ENCODE measurements at places on chromosomes 6 and 20.

- peak; percentile 25 for DNase-seq
These were observed 49.4 kb downstream of the ERMARD start for GRCh38 chr6:169800668-169801395.

DNA sequence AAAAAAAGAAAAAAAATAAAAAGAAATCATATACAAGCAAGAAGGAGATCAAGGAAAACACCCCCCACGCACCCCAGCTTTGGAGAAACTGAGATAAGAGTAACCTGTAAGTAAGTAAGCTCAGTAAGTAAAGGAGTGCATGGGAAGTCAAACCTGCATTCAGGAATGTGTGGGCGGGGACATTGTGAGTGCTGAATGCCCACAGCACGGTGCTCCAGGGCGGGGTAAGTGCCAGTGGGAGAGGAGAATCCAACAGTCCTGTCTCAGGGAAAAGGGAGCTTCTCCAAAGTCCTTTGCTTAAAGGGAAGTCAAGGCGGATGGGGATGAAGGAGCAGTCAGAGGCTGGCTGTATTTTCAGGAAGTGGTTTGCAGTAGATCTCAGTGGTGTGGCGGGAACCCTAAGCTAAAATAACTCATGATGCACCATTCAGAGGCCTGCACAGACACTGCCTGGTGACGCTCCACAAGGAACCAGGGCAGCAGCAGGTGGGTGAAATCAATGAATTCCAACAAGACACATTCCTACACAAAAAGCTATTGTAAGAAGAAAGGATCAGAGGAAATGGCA, 368.0 kb downstream of the QKI start:
- DNase-seq, result no peak

DNA sequence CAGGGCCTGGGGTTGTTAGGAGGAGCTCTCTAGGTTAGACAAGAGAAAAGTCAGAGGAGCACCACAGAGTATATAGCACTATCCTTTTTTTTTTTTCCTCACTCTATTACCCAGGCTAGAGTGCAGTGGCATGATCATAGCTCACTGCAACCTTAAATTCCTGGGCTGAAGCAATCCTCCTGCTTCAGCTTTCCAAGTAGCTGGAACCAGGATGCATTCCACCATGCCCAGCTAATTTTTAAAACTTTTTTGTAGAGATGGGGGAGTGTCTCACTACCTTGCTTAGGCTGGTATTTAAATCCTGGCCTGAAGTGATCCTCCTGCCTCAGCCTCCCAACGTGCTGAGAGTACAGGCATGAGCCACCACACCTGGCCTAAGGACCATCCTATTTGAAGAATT, 19.3 kb upstream of the AKIRIN2 start:
- no peak for DNase-seq

GRCh38 chr20:48329031-48329615, 498.7 kb downstream of the PREX1 start:
- DNase-seq, result no peak

- DNase-seq, result no peak
These were observed 315.8 kb upstream of the SOX4 start for GRCh38 chr6:21277601-21278374.

- no peak for DNase-seq
These were observed 85.8 kb downstream of the CD164 start for GRCh38 chr6:109296452-109296851.

DNA sequence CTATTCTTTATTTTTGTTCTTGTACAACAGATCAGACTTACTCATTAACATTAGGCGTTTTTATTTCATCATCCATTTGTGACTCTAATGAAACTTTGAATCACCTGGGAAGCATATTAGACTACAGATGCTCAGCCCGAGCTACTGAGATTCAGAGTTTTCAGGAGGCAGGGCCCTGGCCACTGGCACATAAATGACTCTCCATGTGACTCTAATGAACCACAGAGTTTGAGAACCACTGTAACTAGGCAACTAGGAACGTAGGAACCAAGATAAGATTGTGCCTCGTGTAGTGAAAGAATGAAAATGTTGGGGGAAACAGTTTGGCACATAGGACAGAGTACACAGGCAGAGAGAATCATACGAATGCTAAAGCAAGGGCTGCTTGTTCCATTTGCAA, 405.9 kb upstream of the BTBD3 start:
- DNase-seq, result no peak

- DNase-seq, result no peak
These were observed 29.1 kb upstream of the CLDN20 start for GRCh38 chr6:155234687-155235086.

- no peak for DNase-seq
These were observed 10.0 kb upstream of the ARMC2 start for GRCh38 chr6:108838101-108838717.

- no peak for DNase-seq
These were observed 60.4 kb downstream of the COL19A1 start for GRCh38 chr6:69926745-69927144.

- no peak for DNase-seq
These were observed 491.4 kb upstream of the RNF217 start for GRCh38 chr6:124470803-124471202.

- DNase-seq, result no peak
These were observed 29.9 kb downstream of the ABHD12 start for GRCh38 chr20:25360631-25361286.

- no peak for DNase-seq
These were observed 687 bp downstream of the SLC35A1 start for GRCh38 chr6:87473419-87473903.

GRCh38 chr6:9532621-9533557, 882.0 kb downstream of the TFAP2A start:
- no peak for DNase-seq

- no peak for DNase-seq
These were observed 427.2 kb upstream of the AGPAT4 start for GRCh38 chr6:161701056-161701455.

DNA sequence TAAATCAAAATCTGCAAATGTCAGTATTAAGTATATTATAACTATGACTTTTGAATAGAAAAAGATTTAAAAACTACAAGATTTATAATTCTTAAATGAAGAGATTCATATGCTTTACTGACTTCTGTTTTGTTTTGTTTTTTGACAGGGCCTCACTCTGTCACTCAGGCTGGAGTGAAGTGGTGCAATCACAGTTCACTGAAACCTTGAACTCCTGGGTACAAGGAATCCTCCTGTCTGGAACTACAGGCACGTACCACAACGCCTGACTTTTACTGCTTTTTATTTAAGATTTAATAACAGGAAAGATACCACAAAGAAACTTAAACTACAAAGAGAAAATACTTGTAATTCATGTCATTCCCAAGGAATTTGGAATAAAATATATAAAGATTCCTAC, 940.2 kb upstream of the CITED2 start:
- no peak for DNase-seq

DNA sequence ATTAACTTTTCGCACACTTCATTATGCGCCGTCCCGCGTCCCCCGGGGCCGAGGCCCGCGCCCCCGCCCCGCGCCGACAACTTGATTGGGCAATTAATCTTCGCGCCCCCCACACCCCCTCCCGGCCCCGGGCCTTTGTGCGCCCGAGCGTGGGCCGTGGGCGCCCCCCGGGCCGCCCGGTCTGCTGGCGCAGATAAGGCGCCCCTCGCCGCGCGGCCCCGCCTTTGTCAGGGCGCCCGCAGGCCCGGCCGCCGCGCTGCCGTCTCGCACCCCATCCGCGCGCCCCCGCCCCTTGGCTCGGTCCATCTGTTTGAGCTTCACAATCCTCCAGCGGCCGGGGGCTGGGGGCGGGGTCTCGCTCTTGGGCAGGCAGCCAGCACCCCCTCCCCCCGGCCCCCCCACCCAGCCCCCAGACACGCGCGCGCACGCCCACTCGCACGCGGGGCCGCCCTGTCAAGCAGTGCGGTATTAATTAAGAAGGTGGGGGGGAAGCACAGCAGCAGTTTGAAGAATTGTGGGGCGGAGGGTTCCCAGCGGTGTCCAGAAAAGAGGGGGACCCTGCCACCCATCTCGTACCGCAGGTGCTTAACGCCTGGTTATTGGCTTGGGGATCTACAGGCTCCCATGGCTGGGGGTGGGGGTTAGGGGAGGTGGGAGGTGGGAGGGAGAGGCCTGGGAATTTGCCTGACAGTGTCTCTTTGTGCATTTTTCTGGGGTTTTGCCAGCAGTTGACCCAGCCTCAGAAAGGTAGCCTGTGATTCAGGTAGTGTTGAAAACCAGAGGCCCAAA, 34.6 kb upstream of the SCRT2 start:
- DNase-seq, result peak; percentile 7

GRCh38 chr6:166849749-166850183, 106.6 kb downstream of the RNASET2 start:
- no peak for DNase-seq

DNA sequence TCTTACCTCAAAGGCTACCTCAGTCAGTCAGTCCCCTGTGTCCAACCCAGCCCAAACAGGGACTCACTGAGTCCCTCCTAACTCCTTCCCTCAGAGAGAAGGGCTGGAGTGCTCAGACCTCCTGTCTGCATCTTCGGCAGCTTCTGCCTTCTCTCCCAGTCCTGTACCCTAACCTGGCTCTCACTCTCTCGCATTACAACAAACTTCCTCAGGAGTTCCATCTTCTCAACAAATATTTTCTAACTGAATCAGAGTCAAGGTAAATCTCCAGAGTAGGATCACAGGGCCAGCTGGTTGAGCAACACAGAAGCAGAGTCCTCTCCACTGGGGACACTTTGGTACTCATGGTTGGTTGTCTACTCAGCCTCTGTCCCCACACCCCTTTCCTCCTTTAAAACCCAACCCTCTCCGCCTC, 92.3 kb downstream of the MRPL14 start:
- DNase-seq, result no peak

DNA sequence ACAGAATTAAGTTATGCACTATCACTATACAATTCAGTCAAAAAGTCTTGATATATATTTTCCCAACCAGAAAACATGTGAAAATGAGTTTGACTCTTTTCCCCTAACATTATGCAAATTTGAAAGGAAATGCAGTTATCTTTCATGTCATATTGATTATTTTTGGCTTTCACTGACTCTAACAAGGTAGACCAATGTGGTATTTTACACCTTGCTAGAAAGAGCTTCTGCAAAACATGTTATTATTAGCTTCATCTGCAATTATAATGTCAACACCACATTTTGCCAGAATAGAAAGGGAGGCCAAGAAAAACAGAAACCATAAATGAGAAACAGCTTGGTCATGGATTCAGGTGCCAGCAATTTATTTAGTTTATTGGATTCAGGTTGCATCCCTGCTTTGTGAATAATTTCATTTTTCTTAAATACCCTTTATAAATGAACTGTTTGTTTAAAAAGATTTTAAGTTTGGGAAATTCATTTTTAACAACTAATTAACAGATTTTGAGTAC, 226.1 kb upstream of the GJE1 start:
- no peak for DNase-seq

- no peak for DNase-seq
These were observed 26.1 kb upstream of the IPCEF1 start for GRCh38 chr6:154382740-154383139.

DNA sequence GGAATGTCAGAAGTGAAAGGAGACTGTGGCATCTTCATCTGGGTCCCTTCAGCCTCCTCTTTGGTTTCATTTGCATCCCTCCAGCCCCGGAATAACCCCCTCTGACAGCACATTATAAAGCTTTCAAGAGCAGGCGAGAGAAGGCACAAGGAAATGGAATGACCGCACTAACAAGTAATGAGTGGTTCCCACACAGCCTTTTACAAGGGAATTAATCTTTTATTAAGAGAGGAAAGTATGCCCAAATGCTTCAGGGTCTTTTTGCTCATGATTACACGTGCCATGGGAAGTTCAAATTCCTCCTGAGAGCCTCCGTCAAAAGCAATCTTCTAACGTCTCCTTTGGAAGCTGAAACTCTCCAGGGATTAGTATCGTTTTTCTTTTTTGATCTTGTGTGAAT, 347.0 kb downstream of the BTBD3 start:
- no peak for DNase-seq

DNA sequence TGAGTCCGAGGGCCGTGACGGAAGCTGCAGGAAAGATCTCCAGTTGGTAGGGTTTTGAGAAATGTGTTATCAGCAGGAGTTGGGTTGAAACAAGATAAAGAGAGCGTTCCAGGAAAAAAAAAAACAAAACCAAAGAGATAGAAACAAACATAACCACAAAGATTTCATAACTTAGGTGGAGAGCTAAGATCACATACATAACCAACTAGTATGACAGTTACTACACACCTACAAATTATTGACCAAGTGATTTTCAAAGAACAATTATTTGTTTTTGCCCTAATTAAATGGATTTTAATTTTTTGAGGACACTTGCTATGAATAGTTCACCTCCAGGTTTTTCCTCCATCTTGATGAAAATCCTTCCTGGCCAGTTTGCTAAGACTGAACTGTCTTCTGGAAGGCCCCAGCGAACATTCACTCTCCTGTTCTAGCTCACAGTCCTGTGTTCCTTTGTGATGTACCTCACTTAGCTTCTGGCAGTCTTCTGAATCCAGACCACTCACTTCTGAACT, 69.4 kb downstream of the SNX9 start:
- no peak for DNase-seq

DNA sequence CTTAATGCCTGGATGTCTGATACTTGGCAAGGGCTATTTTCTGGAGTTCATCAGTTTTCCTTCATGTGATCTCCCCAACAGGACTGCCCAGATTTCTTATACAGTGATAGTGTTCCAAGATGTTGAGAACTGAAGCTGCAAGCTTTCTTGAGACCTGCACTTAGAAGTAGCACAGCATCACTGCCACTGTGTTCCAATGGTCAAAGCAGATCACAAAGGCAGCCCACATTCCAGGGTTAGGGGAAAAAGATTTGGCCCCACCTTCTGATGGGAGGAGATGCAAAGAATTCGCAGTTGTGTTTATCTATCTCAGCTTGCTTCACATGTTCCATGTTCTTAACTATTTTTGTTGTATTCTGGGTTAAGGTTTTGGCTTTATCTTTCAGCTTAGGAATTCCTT, 78.2 kb downstream of the GPX5 start:
- DNase-seq, result no peak

- no peak for DNase-seq
These were observed 6.8 kb downstream of the BTN2A1 start for GRCh38 chr6:26464416-26465131.

DNA sequence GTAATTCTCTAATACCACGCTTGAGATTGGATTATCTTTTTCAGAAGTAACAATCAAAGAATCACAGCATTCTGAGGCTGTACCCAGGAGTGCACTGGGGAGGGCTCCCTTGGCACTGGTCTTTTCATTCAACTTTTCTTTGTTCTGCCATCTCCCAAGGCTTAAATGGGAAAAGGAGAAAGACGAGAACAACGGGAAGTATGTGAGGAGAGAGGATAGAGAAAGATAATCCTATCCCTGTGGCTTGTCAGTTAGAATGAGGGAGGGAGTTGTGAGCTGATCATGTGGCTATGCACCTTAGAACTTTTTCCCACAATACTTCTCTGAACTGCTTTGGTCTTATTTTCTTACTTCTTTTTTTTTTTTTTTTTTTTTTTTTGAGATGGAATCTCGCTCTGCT, 83.1 kb downstream of the CAP2 start:
- no peak for DNase-seq
